ENCODE measurements at places on chromosomes 6 and 20.
A peak's percentile ranks its signal among the peaks of the same experiment; 100 is the strongest.

- no peak for DNase-seq
Measured at GRCh38 chr6:36018339-36018738, 6.1 kb downstream of the SLC26A8 start.

DNA sequence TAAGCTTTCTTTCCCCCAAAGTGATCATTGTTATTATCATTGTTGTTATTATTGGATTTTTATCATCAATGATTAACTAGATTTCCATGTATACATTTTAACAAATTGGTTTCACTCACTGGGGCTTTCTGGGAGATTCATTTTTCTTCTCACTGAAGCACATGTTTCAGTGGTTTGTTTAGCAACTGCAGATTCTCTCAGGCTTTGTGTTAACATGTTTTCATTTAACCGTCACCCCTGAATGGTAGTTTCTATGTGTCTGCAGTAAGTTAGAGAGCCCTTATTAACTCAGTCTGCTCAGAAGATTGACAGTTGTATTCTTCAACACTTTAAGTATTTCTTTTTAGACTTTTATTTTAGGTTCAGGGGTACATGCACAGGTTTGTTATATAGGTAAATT is 12.4 kb downstream of the ZKSCAN4 start:
- no peak for DNase-seq

GRCh38 chr6:57207141-57207540 is 15.0 kb downstream of the RAB23 start:
- no peak for DNase-seq

DNA sequence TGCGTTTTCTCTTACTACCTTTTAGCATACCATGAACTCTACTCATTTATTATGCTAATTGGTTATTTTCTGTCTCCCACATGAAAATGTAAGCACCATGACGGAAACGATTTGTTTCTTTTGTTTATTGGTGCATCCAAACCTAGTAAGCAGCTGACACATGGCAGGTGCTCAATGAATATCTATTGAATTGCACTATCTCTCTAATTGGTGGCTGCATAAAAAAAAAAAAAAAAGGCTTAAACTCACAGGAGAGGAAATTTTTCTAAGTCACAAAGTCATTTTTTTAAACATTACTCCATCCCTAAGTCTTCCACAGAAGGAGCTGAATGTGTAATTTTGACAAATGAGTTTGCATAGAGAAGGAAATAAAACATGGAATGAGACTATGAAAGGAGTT is 608.4 kb downstream of the PTPRT start:
- no peak for DNase-seq

- DNase-seq = peak; percentile 37
Measured at GRCh38 chr6:99588618-99589289, 17.9 kb upstream of the PRDM13 start.

GRCh38 chr20:36538026-36538722 is 3.1 kb upstream of the MYL9 start:
- DNase-seq = no peak

GRCh38 chr20:6007529-6008103 is 46.2 kb downstream of the LRRN4 start:
- no peak for DNase-seq

GRCh38 chr6:16267428-16268263 is 29.3 kb downstream of the GMPR start:
- DNase-seq = no peak

- no peak for DNase-seq
Measured at GRCh38 chr6:150227281-150227680, 84.4 kb downstream of the PPP1R14C start.

DNA sequence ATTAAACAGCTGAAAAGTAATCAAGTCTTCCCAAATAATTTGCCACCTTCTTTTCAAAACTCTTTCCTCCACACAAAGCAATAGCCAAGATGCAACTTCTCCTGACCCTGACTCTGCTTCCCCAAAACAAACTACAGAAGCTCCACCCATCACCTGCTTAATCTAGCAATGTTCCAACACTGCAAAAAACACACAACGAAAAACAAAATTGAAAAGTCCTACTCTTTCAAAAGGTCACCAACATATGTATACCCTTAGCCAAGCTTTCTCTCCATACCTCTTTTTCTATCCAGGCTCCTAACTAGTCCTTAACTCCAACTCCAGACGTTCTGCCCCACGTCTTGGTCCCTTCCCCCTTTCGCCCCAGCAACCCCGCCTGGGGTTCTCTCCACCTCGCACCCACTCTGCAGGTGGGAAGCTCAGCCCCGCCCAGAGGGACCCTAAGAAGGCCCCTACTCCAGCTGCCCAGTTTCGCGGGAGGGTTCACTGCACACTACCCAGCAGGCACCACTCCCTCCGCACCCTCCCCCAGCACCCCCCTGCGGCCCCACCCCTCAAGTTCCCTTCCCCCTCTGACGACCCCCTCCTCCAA is 717 bp downstream of the CSNK2A1 start:
- DNase-seq = no peak

GRCh38 chr6:29319931-29320330 is 18.4 kb downstream of the OR14J1 start:
- DNase-seq = no peak

DNA sequence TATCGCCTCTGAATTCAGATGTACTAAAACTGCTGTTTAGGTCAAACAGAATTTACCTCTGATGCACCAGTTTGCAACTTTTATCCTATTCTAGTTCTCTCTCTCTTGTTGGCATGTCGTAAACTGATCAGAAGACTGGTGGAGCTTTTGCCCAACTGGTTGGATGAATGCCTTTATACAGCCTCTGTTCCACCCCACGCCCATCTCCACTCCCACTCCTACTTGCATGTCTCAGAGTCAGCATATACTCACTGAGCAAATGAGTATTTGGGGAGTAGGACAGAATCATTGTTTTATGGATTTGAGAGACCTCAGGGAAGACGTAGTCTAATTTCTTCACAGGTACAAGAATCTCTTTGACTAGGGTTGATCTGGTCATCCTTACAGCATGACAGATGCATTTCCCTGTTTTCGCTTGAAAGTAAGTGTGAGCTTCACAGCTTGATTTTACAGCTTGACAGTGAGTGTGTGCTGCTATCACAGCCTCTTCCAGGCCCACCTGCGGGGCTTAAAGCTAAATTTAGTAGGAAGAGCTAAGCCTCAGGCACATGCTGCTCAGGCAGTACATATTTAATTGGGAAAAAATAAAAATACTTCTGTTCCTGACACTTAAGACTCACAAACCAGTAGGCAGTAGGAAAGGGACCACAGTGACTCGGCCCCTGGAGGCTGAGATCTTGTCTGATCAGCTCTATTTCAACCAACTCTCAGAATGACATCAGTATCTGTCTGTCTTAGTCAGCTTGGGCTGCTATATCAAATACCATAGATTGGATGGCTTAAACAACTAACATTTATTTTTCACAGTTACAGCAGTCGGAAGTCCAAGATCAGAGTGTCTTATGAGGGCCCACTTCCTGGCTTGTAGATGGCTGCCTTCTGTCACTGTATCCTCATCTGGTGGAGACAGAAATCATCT is 30.4 kb downstream of the TRMT6 start:
- DNase-seq = no peak

DNA sequence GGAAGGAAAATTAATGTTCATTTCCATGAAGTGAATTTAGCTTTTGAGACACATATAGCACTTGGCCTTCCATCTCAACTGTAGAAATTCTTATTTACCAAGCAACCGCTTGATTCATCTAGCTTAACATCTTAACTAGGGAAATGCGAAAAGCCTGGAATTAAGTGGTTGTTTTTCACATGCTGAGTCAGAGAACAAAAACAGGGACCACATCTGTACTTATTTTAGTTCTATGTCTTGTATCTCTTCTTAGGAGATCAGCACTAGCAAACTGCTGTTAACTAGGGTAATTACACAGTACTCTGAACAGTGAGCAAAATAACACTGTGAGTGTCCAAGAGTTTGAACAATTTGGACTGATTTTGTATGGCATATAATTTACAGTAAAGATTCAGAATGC is 590.9 kb upstream of the NRSN1 start:
- no peak for DNase-seq

GRCh38 chr6:24219670-24220069 is 93.7 kb downstream of the NRSN1 start:
- no peak for DNase-seq

DNA sequence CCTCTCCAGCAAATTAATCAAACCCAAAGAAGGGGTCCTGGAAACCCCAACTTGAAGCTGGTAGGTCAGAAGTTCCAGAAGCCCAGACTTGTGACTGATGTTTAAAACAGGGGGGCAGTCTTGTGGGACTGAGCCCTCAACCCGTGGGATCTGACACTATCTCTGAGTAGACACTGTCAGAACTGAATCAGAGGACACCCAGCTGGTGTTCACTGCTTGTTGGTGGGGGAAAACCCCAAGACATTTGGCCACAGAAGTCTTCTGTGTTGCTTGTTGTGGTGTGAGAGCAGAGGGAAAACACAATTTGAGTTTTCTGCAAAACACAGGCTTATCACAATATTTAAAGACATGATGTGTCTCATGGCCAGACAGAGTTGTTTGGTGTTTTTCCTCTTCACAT is 29.9 kb downstream of the KIF13A start:
- no peak for DNase-seq

- DNase-seq = no peak
Measured at GRCh38 chr20:36277546-36277945, 28.6 kb upstream of the DLGAP4 start.

DNA sequence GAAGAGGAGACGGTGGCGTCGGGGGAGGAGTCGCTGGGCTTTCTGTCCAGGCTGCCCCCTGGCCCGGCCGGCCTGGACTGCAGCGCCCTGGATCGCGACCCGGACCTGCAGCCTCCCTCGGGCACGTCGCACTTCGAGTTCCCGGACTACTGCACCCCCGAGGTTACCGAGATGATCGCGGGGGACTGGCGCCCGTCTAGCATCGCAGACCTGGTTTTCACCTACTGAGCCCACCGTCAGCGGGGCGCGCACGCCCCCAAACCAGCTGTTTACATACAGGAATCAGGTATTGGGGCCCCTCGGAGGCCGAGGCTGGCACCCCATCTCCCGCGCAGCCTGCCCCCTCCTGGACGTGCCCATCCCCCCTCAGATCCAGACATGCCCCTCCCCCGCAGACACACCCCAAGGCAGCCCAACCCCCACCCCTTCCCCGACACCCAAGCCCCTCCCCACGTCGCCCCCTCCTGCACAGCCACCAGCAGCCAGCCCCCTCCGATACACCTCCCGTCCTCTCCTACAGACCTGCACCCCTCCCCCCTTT is 1.4 kb downstream of the SOX12 start:
- no peak for DNase-seq

DNA sequence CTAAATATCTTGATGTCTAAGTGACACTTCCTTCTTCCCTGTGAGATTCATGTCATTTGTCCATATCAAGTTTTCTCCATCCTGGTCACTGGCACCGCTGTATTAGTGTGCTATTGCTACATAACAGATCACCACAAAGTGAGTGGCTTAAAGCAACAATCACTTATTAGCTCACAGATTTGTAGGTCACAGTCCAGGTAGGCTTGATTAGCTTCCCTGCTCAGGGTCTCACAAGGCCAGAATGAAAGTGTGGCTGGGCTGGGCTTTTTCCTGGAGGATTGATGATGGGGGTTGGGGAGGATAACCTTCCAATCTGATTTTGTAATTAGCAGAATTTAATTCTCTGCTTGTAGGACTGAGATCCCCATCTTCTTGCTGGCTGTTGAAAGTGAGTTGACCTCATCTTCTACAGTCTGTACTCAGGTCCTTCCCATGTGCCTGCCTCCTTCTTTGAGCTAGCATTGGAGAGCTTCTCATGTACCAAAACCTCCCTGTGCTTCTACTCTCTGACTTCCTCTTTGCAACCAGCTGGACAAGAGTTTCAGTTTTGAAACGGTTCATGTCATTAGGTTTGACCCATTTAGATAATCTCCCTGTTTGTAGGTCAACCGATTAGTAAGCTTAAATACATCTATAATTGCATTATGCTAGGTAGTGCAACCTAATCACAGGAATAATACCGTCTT is 152.4 kb upstream of the MAN1A1 start:
- DNase-seq = no peak

DNA sequence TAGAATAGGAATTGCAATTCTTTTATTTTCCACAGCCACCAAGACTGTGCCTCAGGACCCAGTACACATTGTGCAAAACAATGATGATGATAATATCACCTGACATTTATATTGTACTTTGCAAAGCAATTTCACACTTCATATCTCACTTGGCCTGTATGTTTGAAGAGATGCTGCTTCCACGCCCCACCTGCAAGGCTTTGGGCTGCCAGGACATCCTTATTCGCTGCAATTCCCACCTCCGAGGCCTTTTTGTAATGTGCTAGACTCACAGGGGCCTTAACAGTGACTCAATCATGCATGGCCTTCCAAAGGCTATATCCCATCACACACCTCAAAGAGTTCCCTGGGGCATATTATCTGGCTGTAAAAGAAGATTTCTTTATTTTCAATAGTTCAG is 200.9 kb downstream of the MYLK4 start:
- DNase-seq = no peak

GRCh38 chr6:64522859-64523258 is 887.3 kb downstream of the PHF3 start:
- DNase-seq = no peak

DNA sequence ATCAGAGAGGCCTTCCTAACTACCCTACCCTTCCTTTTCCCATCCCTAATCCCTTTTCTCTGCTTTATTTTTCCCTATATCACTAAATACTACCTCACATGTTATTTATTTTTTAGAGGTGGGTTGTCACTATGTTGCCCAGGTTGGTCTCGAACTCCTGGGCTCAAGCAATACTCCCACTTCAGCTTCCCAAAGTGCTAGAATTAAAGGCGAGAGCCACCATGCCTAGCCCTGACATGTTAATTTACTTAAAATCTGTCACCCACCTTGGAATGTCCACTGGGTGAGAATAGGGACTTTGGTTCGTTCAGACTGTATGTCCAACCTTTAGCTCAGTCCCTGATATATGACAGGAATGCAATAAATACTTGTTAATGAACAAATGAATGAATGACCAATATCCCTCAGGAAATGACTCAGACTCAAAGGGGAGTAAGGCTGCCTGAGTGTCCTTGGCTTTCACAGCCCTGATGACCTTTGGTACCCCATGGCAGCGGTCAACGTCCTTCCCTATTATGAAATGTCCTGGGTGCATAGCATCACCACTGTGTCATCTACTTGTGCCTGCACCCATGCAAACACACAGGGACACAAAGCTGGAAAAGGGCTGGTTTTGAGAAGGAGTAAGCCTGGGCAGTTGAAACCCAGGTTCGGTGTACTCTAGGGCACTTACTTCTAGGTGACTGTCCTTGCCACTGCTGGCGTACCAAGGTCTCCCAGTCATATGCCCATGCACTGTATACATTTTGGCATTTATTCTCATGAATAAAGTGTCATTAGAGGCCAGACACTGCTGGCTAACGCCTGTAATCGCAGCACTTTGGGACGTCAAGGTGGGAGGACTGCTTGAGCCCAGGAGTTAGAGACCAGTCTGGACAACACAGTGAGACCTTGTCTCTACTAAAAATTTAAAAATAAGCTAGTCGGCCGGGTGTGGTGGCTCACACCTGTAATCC is 26.5 kb downstream of the BCL2L1 start:
- no peak for DNase-seq
